Stimulated activated CD8-positive, alpha-beta memory T cell treated with anti-CD3 and anti-CD28 coated beads, Interleukin-4, amount 100 ng/mL, for 1 hour (primary cell): ENCODE measurements at places on chromosomes 3 and 15.

DNA sequence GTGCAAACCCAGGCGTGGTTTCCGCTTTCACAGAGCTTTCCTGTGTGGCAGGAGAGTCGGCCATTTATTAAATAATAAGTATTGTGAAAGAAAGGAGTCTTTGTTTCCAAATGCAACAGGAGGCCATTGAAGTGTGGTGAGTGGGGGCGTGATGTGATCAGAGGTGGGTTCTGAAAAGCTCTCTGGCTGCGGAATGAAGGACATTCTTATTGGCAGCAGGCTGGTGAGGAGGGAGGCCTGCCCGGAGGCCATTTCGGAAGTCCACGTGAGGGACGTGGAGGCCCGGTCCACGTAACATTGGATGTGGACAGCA is 11.1 kb downstream of the ARNT2 start:
- no peak for DNase-seq

GRCh38 chr3:106034313-106034712 is 165.5 kb upstream of the CBLB start:
- DNase-seq, result no peak

DNA sequence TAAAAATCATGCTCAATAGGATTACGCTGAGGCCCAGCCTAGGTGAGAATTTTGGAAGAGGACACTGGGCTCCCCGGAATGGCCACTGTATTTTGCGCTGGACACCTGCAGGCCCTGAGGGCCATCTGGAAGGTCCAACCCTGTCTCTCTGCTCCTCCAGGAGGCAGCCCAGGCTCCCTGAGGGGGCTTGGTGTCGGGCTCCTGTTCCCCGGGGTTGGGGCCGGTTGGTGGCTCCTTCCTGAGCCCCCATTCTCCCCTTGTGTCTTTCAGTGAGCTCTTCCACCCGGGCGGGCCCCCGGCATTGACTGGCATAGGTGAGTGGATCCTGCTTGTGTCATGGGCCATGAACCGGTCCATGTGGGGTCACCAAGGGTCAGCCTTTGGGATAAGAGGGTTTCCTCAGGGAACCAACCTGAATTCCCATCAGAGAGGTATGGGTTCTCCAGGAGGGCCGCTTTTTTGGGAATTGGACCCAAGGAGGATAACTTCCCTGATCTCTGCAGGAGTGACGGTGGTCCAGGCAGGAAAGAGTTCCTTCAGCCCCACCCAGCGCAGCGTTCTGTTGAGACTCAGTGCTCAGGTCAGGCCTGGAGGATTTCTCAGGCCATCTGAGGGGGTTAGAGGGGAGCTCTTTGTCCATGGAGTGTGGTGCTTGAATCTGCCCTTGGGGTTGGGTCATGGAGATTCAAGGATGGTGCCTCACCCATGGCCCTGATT is 187.8 kb downstream of the UBE3A start:
- DNase-seq, result no peak

DNA sequence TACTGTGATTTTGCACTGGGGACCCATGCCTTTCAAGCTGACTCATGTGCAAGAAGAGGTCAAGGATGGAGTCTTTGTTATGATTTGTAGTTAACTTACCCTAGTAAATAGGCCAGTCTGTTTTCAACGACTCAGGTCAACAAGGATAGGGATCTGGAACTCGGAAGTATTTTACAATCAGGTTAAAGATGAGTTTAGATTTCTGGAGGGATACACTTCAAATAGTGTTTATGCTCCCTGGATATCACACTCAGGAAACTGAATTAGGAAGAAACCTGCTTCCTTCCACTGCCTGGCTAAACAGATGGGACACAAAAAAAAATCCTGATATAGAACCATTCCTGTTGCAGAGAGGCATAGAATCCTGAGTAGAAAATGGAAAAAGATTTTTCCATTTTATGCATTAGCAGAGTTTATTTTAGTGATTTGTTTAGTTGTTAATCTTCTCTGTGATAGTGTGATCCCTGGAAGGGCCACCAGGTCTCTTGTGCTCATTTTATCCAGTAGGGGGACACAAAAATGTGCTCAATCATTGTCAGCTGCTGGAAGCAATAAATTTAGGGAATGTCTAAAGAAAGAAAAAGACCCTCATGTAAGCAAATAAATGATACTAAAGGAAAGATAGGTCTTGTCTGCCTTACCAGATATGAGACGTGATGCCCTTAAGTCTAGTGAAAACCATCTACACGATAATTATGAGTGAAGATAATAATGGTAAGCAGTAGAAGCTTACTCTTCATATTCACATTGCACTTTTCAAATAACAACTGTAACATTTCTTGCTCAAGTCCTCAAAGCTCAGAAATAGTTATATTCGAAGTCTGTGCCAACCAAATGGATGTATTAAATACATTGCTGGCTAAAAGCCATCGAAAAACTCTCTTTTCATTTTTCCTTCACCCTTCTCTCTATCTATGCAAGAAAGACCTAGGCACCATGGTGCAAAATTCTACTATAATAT is 452.1 kb upstream of the KCNMB2 start:
- DNase-seq, result no peak

DNA sequence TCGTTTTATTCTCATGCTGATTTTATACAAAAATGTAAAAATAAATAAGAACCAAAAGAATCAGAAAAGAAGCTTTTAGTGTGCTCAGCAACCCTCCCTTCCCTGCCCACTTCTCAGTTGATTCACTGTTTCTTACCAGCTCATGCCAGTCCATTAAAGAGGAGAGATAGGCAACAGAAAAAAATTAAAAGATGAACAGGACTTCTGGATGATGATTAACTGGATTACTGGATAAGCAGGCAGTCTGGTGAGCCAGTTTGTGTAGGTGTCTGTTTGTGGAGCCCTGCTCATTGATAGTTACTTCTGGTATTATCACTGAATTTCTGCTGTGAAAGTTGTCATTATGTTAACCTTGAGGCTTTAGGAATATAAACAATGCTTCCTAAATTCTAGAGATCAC is 15.1 kb upstream of the GPR171 start:
- DNase-seq, result no peak

DNA sequence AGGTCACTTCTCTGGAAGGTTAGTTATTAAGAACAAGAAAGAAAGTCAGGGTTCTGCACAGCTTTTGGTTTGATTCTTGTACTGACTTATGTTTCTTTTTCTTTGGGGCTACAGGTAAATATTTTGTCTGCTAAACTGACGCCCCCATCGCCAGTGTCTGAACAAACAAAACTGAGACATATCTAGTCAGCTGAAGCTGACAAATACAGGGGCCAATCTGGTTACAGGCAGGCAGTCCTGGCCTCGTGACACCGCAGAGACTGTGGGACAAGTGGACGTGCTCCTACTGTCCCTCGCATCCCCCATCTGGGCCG is 4.6 kb upstream of the RPL14 start:
- DNase-seq, result no peak

DNA sequence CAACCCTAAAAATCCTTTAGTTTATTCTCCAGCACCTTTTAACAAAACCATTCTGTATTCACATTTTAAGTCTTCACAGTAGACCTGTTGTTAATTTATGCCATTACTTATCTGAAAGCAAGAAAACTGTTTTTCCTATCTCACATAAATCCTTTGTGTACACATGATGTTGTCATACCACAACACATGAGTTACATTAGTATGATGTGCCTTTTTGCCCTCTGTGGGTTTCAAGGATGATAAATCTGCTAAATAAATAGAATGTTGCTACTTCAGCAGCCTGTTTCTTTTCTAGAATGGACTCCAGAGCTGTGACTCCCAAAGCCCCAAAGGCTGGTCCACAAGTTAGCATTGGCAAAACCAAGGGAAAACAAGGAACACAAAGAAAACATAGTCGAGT is 151.6 kb downstream of the SERPINI1 start:
- DNase-seq, result no peak

DNA sequence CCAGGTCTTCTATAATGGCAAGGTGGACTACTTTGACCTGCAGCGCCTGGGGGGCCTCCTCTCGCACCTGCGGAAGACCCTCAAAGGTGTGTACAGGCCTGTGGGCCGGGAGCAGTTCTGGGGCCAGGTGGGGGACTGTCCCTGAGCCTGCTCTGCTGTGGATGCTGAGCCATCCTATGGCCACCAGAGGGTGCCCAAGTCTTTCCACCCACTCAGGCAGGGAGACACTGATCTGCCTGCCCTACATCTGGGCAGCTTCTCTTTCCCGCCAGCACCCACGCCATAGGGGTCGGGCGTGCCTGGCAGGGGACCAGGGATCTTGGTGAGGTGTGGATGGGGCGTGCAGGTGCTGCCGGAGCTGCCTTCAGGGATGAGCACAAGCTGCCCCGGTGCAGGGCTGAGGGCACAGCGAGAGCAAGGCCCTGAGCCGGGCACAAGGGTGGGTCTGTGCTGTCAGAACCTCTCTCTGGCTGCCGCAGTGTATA is 14.1 kb downstream of the RNF123 start:
- no peak for DNase-seq

DNA sequence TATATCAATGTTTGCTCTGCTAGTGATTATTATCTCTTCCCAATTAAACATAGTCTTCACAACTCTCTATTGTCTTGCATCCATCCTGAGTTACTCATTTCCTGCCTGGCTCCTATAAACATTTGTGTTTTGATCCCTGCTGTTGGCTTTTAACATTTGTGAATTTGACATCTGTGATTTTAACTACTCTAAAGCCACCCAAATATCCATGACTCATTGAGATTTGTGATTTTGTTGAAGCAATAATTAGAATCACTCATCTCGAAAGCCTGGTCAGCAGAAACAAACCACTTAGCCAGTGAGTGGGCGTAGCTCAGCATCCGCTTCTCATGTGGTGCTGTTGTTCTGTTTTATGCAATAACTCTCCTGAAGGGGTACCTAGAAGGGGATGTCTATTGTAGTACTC is 174.3 kb upstream of the ZBTB20 start:
- no peak for DNase-seq

GRCh38 chr3:9582332-9582731 is 28.7 kb upstream of the LHFPL4 start:
- DNase-seq, result no peak

GRCh38 chr3:135755330-135756105 is 210.0 kb upstream of the PPP2R3A start:
- DNase-seq, result no peak

GRCh38 chr15:25172691-25173090 is 217.9 kb downstream of the SNRPN start:
- no peak for DNase-seq

DNA sequence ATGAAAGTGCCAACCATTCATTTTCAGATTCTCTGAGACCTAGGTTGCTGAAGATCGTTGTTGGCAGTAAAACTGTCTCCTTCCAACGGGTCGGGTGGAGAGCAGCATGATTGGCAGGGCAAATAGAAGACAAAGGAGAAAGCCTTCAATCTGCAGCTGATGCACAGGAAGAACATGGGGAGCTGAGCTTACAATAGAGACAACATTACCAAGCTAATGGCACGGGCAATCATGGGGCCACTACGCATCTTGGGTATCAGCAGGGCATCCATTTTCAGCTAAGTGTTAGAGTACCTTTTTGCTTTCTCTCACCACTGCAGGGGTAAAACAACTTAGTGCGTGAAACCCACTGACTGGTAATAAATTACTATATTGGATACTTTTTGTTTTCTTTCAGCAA is 114.8 kb downstream of the WDR72 start:
- DNase-seq, result no peak

DNA sequence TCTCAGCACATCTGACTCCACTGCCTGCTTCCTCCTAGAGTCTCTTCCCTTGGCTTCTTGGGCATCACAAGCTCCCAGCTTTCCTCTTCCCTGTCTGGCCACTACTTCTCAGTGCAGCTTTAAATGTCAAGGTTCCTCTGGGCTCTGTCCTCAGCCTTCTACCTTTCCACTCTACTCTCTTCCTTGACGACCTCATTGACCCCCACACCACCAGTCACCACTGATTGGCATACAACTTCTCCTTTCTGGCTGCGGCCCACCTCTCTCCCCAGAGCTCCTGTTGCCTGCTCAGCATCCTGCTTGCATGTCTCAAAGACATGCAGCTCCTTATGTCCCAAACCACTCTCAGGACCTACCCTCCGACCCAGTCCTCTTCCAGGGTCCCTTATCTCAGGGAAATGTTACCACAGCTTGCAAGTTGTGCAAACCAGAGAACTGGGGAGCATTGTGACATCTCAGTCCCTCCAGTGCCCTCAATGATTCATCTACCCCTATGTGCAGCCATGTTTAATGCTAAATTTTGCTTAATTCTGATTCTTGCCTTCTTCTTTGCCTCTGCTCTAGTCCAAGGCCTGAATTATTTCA is 49.9 kb downstream of the TRPM1 start:
- no peak for DNase-seq

DNA sequence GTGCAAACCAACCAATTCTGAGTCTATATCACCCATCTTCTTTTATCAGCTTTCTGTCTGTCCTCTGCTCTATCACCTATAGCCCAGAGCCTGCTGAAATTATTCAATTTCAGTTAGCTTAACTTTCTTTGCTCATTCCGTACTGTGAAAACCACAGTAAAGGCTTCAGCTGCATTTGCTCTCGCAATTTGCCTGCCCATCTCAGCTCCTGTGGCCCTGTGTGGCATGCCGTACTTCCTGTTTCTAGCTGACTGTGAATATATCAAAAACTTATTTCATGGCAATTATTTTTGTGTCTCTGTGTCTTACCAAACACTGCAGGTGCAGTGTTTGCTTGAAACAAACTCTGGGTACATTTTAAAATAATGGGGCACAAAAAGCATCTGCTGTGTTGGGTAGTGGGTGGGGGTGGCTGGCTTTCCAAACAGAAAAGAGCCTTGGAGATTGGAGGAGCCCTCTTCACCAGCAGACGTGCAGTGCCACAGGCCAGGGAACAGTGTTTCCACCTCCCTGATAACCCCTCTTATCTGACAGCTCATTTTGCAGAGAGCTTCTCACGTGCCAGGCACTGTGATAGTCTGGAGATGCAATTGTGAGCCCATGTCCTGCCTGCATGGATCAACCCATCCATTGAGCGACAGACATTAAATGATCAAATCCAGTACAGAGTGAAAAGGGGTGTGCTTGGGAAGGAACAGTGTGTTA is 45.2 kb downstream of the GASK1A start:
- no peak for DNase-seq

GRCh38 chr3:170200987-170201386 is 19.5 kb upstream of the PHC3 start:
- no peak for DNase-seq

DNA sequence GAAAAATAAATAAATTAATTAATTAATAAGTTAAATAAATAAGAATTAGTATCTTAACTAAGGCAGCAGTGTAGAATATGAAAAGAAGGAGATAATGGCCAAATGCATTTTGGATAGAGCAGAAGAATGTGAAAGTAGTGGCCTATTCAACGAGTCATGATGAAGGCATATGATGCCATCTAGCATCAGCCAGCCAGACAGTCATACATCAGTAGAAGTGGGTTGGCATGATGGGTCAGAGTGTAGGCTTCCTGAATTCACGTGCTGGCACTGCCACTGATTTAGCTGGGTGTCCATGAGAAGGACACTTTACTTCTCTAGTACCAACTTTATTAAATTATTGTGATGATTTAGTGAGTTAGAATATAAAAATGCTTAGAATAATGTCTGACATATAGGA is 256.1 kb upstream of the ARPP21 start:
- no peak for DNase-seq

- DNase-seq, result no peak
Measured at GRCh38 chr15:101210466-101210865, 41.4 kb downstream of the CHSY1 start.
